C1 segment of cervical spinal cord (tissue), 14 donors: ENCODE measurements at places on chromosomes 1 and 21.

DNA sequence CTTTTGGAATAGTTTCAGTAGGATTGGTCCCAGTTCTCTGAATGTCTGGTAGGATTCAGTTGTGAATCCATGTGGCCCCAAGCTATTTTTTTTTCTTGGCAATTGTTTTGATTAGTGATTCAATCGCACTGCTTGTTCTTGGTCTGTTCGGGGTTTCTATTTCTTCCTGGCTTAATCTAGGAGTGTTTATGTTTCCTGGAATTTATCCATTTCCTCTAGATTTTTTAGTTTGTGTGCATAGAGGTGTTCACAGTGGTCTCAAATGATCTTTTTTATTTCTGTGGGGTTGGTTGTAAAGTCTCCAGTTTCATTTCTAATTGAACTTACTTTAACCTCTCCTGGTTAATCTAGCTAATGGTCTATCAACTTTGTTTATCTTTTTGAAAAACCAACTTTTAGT lies 117.6 kb downstream of the NME7 start:
- no peak for DNase-seq

DNA sequence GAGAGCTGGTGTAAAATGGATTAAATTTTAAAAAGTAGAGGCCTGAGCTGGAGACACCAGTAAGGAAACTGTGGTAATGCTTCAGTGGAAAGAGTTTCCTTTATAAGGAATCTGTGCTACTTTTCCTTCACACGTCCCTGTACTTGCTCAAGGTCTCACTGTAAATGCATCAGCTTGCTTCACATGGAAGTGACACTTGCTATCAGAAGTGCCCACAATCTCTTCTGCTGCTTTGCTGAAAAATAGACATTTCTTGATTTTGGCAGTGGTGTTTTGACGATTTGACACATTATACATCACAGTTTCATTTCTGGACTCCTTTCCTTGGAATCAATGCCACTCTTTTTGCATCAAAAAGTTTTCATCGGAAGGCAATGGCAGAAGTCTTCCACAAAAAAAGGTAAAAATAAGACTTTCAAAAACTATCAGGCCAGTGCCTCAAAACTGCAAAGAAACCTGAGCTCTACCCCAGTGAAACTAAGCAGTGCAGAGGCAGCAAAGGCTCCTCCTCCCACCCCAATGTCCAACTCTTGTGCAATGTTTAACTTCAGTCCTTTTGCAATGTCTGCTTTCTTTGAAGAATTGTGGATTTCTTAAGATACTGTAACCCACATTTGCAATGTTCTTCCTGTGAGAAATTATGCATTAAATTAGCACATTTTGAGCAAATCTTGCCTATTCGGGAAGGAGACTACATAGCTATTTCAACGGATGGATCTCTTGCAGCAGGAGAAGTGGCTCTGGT lies 18.4 kb upstream of the TSPAN2 start:
- DNase-seq, result no peak

- DNase-seq, result no peak
Measured at GRCh38 chr1:85976516-85977205, 179.9 kb downstream of the COL24A1 start.

- DNase-seq, result no peak
Measured at GRCh38 chr1:247118946-247119446, 14.8 kb upstream of the ZNF669 start.

GRCh38 chr1:54950006-54950368 lies 30.4 kb upstream of the TMEM61 start:
- DNase-seq, result no peak

DNA sequence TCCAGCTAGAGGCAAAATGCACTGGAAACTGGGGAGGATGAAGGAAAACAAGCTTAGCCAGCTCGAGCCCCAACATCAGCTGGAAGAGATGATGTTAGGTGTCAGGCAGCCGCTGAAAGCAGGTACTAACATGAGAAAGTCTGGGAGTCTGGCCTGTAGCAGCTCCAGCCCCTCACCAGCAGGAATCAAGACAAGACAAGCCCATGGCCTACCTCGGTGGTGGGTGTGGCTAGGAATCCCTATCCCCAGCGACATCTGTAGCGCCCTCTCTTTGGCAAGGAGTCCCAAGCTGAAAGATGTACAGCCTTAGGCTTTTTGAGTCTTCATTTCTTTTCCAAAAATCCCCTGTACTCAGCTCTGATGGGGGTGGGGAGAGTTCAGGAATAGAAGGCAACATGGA lies 2.6 kb downstream of the DLGAP3 start:
- no peak for DNase-seq
